Glutamatergic neuron (in vitro differentiated cells): ENCODE measurements at places on chromosomes 1 and 21. TPM values are rescaled to one million over a fixed set of nuclear protein-coding genes. Genes with fewer than 3 reads are reported as not detected.

C2CD4D gene
- not detected for total RNA-seq

RGS18 gene
- total RNA-seq = not detected

SNX7 gene
- total RNA-seq = 20.3 TPM

ZSWIM5 gene
- total RNA-seq = 23.6 TPM

CCDC27 gene
- not detected for total RNA-seq

CRYZL1 gene
- 50.3 TPM for total RNA-seq

GRCh38 chr1:117672756-117673155, 66.9 kb downstream of the TENT5C start:
- DNase-seq = no peak

GRCh38 chr21:34593954-34594531, 20.9 kb downstream of the RCAN1 start:
- no peak for DNase-seq

DNA sequence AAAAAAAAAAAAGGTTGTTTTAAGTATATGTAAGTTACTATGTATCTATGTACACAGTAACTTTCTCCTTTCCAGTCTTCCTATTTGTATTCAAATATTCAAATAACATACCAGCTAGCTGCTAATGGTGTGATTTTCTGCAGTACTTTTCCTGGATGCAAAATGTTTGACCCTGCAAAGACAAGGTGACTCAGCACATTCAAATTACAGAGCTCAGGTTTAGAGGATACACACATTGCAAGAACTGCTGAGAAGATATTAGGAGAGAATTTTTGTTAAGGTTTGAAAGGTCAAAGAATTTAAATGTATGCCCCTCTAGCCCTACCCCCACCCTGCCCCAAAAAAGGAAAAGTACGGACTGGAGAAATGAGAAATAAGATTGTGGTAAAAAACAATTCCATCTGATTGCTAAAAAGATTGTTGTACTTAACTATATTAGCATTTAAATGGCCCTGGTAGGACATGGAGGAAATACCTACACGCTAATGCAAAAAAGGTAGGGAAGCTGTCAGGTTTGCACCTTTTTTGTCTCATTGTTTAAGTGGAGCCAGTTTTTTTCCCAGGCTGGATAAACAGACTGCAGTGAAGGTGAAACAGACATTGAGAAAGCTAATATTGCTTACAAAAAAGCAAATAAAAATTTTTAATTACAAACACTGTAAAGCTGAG, 45.6 kb downstream of the ZNF281 start:
- no peak for DNase-seq

- no peak for DNase-seq
Measured at GRCh38 chr1:12144969-12145368, 21.8 kb upstream of the TNFRSF1B start.

- DNase-seq = no peak
Measured at GRCh38 chr1:43655953-43656352, 6.0 kb downstream of the KDM4A start.

GRCh38 chr1:29458737-29459619, 222.7 kb downstream of the PTPRU start:
- DNase-seq = no peak

- DNase-seq = no peak
Measured at GRCh38 chr1:8699679-8700078, 117.8 kb downstream of the RERE start.

GRCh38 chr1:64087768-64088167, 115.7 kb upstream of the UBE2U start:
- DNase-seq = no peak

- no peak for DNase-seq
Measured at GRCh38 chr1:24855474-24855873, 74.6 kb downstream of the RUNX3 start.

DNA sequence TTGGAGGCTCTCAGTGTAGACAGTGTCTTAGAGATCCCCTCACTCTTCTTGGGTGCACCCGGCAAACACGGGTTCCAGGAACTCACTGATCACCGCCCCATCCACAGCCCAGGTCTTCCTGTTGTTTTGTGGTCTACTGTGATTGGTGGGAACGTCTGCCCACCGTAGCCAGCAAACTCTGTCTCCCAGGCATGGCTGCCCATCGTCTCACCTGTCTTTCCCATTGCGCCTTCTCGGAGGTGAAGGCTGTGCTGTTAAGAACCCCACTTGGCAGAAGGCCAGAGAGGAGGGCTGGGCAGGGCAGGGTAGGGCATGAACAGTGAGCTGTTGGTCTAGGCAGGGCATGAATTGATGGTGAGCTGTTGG, 14.1 kb upstream of the KCNA2 start:
- DNase-seq = no peak

DNA sequence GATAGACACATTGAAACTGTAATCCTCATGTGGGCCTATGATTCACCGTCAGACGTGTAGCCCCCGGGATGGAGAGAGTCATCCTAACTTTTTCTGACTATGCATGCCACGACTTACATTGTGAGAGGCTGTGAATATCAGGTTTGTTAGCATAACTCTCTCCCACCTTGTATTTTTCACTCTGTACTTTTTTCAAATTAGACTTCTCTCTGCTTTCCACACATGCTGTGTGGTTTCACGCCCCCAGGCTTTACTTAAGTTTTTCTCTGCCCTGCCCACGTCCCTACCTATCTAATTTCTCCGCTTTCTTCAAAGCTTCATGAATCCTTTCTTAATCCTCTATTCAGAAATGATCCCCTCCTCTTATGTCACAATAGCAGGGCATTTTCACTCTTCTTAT, 3.4 kb upstream of the NCAM2 start:
- DNase-seq = no peak

DNA sequence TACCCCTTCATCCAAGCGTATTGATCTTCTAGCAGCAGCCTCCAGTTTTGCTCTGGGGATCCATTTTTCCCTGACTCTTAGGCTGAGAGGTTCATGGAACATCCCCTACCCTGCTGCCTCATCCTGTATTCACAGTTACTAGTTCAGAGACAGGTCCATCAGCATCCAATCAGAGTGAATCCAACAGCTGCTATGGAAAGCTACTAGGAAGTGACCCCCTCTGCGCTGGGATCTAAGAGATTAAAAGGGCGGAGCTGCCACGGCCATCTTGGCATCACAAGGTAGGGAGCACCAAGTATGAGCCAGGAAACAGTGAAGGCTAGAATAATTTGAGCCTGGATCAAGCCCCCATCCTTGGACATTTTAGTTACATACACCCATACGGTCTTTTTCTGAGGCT, 32.5 kb downstream of the KAZN start:
- DNase-seq = no peak

- DNase-seq = no peak
Measured at GRCh38 chr21:26087223-26087918, 83.2 kb downstream of the APP start.

DNA sequence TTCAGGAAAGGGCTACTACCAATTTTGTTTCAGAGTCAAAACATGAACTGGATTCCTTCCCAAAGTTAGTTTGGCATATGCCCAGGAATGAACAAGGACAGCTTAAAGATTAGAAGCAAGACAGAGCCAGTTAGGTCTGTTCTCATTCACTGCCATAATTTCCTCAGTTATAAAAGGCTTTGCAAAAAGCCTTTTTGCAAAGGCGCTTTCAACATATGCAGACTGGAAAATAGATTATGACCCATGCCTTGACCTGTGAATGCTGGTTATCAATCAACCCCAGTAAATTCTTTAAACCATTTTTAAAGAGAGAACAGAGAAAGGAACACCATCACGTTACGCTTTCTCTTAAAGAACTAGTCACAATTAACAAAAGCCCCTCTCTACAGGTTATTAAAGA, 1.7 kb upstream of the FRRS1 start:
- DNase-seq = no peak

DNA sequence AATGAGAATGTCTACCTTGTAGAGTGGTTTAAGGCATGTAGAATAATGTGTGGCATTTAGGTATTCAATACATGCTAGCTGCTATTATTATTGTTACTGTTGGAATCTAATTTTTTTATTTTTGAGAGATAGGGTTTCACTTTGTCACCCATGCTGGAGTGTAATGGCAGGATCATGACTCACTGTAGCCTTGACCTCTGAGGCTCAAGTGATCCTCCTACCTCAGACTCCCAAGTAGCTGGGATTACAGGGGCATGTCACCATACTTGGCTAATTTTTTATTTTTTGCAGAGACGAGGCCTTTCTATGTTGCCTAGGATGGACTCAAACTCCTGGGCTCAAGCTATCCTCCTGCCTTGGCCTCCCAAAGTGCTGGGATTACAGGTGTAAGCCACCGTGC, 61.9 kb downstream of the EPB41 start:
- DNase-seq = no peak
